ENCODE measurements at places on chromosomes 3 and 15. TPM values are rescaled to one million over a fixed set of nuclear protein-coding genes. Genes with fewer than 3 reads are reported as not detected.
A peak's percentile ranks its signal among the peaks of the same experiment; 100 is the strongest.

- H3K4me3 ChIP-seq: no peak overlapping the region
- no peaks in the 10 kb centered on the region for H3K36me3 ChIP-seq
- no peak for DNase-seq
- no peaks in the 10 kb centered on the region for H3K4me1 ChIP-seq
- no peaks in the 10 kb centered on the region for H3K27me3 ChIP-seq
Observed at GRCh38 chr3:57978316-57978715, 29.9 kb upstream of the FLNB start.

Gene IL1RAP
- 10.2 TPM for total RNA-seq

Gene RBP2
- not detected for total RNA-seq

GRCh38 chr3:193314161-193314560 lies 64.4 kb downstream of the ATP13A5 start:
- no peaks in the 10 kb centered on the region for H3K27me3 ChIP-seq
- H3K27ac ChIP-seq: no peak overlapping the region
- no peak overlapping the region for H3K4me3 ChIP-seq
- no peaks in the 10 kb centered on the region for H3K36me3 ChIP-seq

Gene SCN11A
- under 0.01 TPM for total RNA-seq

GRCh38 chr3:129890891-129891290 lies 2.6 kb downstream of the TMCC1 start:
- H3K4me1 ChIP-seq: peaks cover 7% of the 10 kb centered on the region
- no peak overlapping the region for H3K27ac ChIP-seq
- H3K4me3 ChIP-seq: no peak overlapping the region
- H3K27me3 ChIP-seq: no peaks in the 10 kb centered on the region
- no peaks in the 10 kb centered on the region for H3K36me3 ChIP-seq
- no peak for DNase-seq

DNA sequence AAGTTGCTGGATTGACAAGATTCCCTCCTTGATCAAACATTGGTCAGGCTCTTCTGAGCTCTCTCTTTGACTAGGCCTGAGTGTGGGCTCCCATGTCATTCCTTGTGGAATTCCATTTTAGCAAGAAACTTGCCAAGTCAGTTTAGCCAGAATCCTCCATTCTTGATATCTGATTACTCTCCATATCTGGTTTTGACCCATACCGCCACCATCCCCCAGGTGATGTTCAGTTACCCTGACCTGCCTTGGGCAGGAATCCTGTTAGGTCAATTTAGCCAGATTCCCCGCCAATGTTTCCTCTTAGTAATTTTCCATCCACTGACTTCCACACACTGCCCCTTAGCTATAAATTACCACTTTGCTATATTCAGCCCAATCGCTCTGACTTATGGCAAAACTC lies 1.0 kb upstream of the PCCB start:
- H3K36me3 ChIP-seq: no peaks in the 10 kb centered on the region
- H3K4me3 ChIP-seq: no peak overlapping the region
- no peak for DNase-seq
- H3K4me1 ChIP-seq: peaks cover 1% of the 10 kb centered on the region
- H3K27ac ChIP-seq: no peak overlapping the region
- H3K27me3 ChIP-seq: no peaks in the 10 kb centered on the region

DNA sequence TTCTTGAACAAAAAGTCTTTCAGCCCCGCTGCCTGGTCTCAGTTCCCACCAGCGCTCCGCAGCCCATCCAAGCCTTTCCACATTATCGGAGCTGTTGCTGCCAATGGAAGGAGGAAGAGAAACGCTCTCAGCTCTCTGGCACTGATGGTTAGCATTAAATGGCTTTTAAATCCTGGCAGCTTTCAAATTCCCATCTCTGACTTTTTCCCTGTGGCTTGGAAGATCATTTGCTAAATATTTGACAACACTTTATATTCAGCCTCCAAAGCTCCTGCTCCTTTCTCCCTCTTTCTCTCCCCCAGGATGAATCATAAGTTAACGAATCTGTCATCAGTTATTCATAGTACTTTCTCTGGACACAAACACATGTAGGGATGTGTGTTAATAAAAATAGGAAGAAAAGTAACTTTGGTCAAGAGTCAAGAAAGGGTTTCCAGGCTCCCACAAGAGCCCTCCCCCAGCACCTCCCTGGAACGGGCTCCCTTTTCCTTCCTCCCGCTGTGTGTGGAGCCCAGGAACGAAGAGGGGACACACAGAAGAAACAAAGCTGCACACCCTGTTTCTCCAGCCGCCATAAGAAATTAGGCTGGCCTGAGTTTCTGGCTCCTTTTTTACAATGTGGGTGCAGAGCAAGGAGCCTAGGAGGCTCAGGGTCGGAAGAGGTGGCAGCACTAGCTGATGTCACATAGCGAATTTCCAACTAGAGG lies 47.6 kb upstream of the TSEN2 start:
- H3K27me3 ChIP-seq: no peaks in the 10 kb centered on the region
- no peak for DNase-seq
- no peak overlapping the region for H3K4me3 ChIP-seq
- no peaks in the 10 kb centered on the region for H3K36me3 ChIP-seq
- H3K27ac ChIP-seq: no peak overlapping the region
- H3K4me1 ChIP-seq: peaks cover 4% of the 10 kb centered on the region

Gene IQCF6
- total RNA-seq: not detected

GRCh38 chr3:103440539-103441203 lies 1005.9 kb downstream of the ZPLD1 start:
- no peaks in the 10 kb centered on the region for H3K27me3 ChIP-seq
- H3K36me3 ChIP-seq: no peaks in the 10 kb centered on the region
- H3K27ac ChIP-seq: no peak overlapping the region
- H3K4me1 ChIP-seq: no peaks in the 10 kb centered on the region
- H3K4me3 ChIP-seq: no peak overlapping the region

- H3K27ac ChIP-seq: no peak overlapping the region
- H3K27me3 ChIP-seq: no peaks in the 10 kb centered on the region
- H3K36me3 ChIP-seq: no peaks in the 10 kb centered on the region
- no peak for DNase-seq
- H3K4me3 ChIP-seq: no peak overlapping the region
- peaks cover 2% of the 10 kb centered on the region for H3K4me1 ChIP-seq
Observed at GRCh38 chr3:127233371-127233770, 40.4 kb downstream of the PRR23E start.

DNA sequence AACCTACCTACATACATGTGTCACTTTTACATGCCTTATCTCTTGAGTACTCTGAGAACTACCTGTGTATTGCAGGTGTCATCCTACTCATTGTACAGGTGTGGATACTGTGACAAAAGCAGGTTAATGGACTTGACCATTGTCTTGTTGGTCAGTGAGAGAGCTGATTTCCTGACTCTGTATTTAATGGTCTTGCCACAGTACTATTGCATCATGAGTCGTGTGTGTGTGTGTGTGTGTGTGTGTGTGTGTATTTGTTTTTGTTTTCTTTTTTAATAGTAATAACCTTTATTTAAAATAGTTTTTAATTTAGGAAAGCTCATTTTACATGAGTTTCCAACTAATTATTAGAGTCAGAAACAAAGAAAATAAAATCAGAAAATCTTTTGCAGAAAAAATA lies 7.7 kb downstream of the SELENOT start:
- DNase-seq: no peak
- H3K36me3 ChIP-seq: no peaks in the 10 kb centered on the region
- H3K27ac ChIP-seq: no peak overlapping the region
- H3K4me3 ChIP-seq: no peak overlapping the region

GRCh38 chr3:149000206-149000745 lies 8.9 kb downstream of the GYG1 start:
- no peaks in the 10 kb centered on the region for H3K36me3 ChIP-seq
- H3K27me3 ChIP-seq: no peaks in the 10 kb centered on the region
- no peak overlapping the region for H3K4me3 ChIP-seq
- H3K4me1 ChIP-seq: peaks cover 2% of the 10 kb centered on the region

Gene PRR23B
- total RNA-seq: not detected

- no peaks in the 10 kb centered on the region for H3K36me3 ChIP-seq
- H3K4me1 ChIP-seq: peaks cover 4% of the 10 kb centered on the region
- peak overlapping the region; percentile 29 for H3K27ac ChIP-seq
- no peak overlapping the region for H3K4me3 ChIP-seq
- DNase-seq: no peak
Observed at GRCh38 chr3:106628407-106628806, 748.8 kb upstream of the CCDC54 start.

Gene DISP2
- not detected for total RNA-seq

Gene AMIGO3
- total RNA-seq: not detected

Gene FBXO40
- 0.13 TPM for total RNA-seq

Gene ZMAT3
- 14.7 TPM for total RNA-seq

GRCh38 chr3:8665407-8665896 lies 20.9 kb upstream of the SSUH2 start:
- peaks cover 7% of the 10 kb centered on the region for H3K4me1 ChIP-seq
- H3K4me3 ChIP-seq: no peak overlapping the region
- no peak for DNase-seq
- H3K27ac ChIP-seq: no peak overlapping the region

DNA sequence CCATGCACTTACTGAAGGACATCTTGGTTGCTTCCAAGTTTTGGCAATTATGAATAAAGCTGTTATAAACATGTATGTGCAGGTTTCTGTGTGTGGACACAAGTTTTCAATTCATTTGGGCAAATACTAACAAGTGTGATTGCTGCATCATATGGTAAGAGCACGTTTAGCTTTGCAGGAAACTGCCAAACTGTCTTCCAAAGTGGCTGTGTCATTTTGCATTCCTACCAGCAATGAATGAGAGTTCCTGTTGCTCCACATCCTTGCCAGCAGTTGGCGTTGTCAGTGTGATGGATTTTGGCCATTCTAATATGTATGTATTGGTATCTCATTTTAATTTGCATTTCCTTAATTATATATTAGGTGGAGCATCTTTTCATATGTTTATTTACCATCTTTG lies 280.1 kb downstream of the SV2B start:
- H3K4me1 ChIP-seq: no peaks in the 10 kb centered on the region
- no peaks in the 10 kb centered on the region for H3K27me3 ChIP-seq
- no peak overlapping the region for H3K27ac ChIP-seq
- no peak overlapping the region for H3K4me3 ChIP-seq
- DNase-seq: no peak
- H3K36me3 ChIP-seq: no peaks in the 10 kb centered on the region

- no peaks in the 10 kb centered on the region for H3K36me3 ChIP-seq
- H3K4me1 ChIP-seq: no peaks in the 10 kb centered on the region
- H3K4me3 ChIP-seq: no peak overlapping the region
- H3K27me3 ChIP-seq: no peaks in the 10 kb centered on the region
Observed at GRCh38 chr3:89859757-89860156, 752.3 kb downstream of the EPHA3 start.

Gene GOLGA6A
- total RNA-seq: not detected

Gene CERS3
- not detected for total RNA-seq

Gene ALDH1A2
- 10.3 TPM for total RNA-seq

- H3K36me3 ChIP-seq: no peaks in the 10 kb centered on the region
- no peak overlapping the region for H3K4me3 ChIP-seq
- H3K27me3 ChIP-seq: no peaks in the 10 kb centered on the region
- peaks cover 41% of the 10 kb centered on the region for H3K4me1 ChIP-seq
- no peak overlapping the region for H3K27ac ChIP-seq
- DNase-seq: no peak
Observed at GRCh38 chr15:41565702-41566101, 6.7 kb downstream of the TYRO3 start.

Gene GPR27
- 9.3 TPM for total RNA-seq

GRCh38 chr3:170056710-170057454 lies 19.1 kb downstream of the GPR160 start:
- no peak for DNase-seq
- H3K27me3 ChIP-seq: no peaks in the 10 kb centered on the region
- no peaks in the 10 kb centered on the region for H3K36me3 ChIP-seq
- H3K4me1 ChIP-seq: no peaks in the 10 kb centered on the region
- H3K4me3 ChIP-seq: no peak overlapping the region

GRCh38 chr3:171056528-171056927 lies 30.0 kb upstream of the SLC2A2 start:
- H3K4me3 ChIP-seq: no peak overlapping the region
- H3K27me3 ChIP-seq: no peaks in the 10 kb centered on the region
- no peaks in the 10 kb centered on the region for H3K4me1 ChIP-seq
- H3K36me3 ChIP-seq: no peaks in the 10 kb centered on the region
- H3K27ac ChIP-seq: no peak overlapping the region
- no peak for DNase-seq

GRCh38 chr3:63309768-63310167 lies 31.7 kb downstream of the SYNPR start:
- no peak overlapping the region for H3K27ac ChIP-seq
- no peak overlapping the region for H3K4me3 ChIP-seq
- H3K4me1 ChIP-seq: no peaks in the 10 kb centered on the region
- H3K27me3 ChIP-seq: no peaks in the 10 kb centered on the region

GRCh38 chr15:74530771-74531143 lies 10.3 kb upstream of the ARID3B start:
- no peak overlapping the region for H3K4me3 ChIP-seq
- H3K4me1 ChIP-seq: no peaks in the 10 kb centered on the region
- no peaks in the 10 kb centered on the region for H3K36me3 ChIP-seq
- no peak overlapping the region for H3K27ac ChIP-seq

GRCh38 chr15:89492934-89493631 lies 3.3 kb downstream of the RHCG start:
- H3K27me3 ChIP-seq: no peaks in the 10 kb centered on the region
- H3K4me1 ChIP-seq: peaks cover 4% of the 10 kb centered on the region
- no peaks in the 10 kb centered on the region for H3K36me3 ChIP-seq

DNA sequence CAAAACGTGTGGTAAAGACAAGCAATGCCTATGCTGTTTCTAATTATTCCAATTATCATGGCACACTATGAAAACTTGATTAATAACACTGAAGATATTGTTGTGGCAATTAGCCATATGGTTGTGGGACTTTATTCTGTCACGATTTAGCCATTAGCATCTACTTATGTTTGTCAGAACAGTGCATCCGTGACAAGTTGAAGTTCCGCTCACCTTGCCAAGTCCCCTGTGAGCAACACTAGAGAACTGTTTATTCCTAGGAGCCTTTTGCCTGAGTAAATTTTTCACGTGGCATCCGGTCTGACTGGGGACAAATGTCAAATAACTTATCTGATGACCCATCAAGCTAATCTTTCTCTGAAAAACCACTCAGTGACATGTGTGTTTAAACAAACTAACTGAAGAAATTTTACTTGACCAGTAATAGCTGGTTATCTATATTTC lies 403.3 kb downstream of the TBC1D5 start:
- H3K36me3 ChIP-seq: no peaks in the 10 kb centered on the region
- no peak overlapping the region for H3K27ac ChIP-seq
- no peak overlapping the region for H3K4me3 ChIP-seq
- no peaks in the 10 kb centered on the region for H3K4me1 ChIP-seq

DNA sequence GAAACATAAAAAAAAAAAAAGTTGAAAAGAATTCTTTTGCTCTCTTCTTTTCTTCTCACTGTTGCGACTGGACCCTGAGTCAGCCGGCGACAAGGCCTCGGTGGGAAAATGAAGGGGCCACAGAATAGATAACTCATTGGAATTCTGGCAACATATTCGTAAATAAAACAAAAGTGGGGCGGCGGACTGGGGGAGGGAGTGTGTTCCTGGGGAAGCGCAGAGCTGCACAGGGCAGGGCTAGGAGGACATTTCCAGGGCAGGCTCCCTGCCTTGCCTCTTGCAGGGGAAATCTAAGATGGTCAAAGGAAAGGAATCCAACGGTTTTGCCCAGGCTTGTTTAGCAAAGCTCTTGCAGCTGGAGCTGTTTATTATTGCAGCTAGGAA lies 1042.8 kb upstream of the NR2F2 start:
- H3K36me3 ChIP-seq: no peaks in the 10 kb centered on the region
- H3K27ac ChIP-seq: peak overlapping the region; percentile 42
- DNase-seq: peak; percentile 66

Gene DUOXA2
- total RNA-seq: not detected

Measured in ovary (tissue), 10 donors.